A549 treated with CpdA at 1 μM for 4 hours (cell line): ENCODE measurements at places on chromosomes 4 and X. TPM values are rescaled to one million over a fixed set of nuclear protein-coding genes. Genes with fewer than 3 reads are reported as not detected.

The SSX4 gene
- not detected in 5 replicates for total RNA-seq

The UGT2B17 gene
- total RNA-seq: not detected in 5 replicates

The EDA2R gene
- 11.5 to 14.6 TPM (median 13.7 TPM) in 5 replicates for total RNA-seq

The GUCY1B1 gene
- total RNA-seq: 0.12 to 0.31 TPM (median 0.20 TPM) in 5 replicates

The ABCG2 gene
- total RNA-seq: 20.6 to 24.1 TPM (median 21.2 TPM) in 5 replicates

The IGFBP7 gene
- 191 to 299 TPM (median 243 TPM) in 5 replicates for total RNA-seq

The SCML1 gene
- 5.3 to 6.1 TPM (median 5.8 TPM) in 5 replicates for total RNA-seq

The USP17L25 gene
- total RNA-seq: not detected in 5 replicates

The RASSF6 gene
- 0.57 to 0.90 TPM (median 0.83 TPM) in 5 replicates for total RNA-seq

The JAKMIP1 gene
- 0.02 TPM in 1 of 5 replicates, not detected in the others for total RNA-seq

The TCEAL9 gene
- 80.6 to 158 TPM (median 90.0 TPM) in 5 replicates for total RNA-seq

The TRIM75 gene
- total RNA-seq: not detected in 5 replicates

The CMC4 gene
- total RNA-seq: 15.4 to 16.6 TPM (median 15.7 TPM) in 5 replicates

The RAB33A gene
- total RNA-seq: 0.14 to 0.47 TPM (median 0.28 TPM) in 5 replicates
